Right atrium auricular region (tissue), 2 donors: ENCODE measurements at places on chromosomes 1 and 21. TPM values are rescaled to one million over a fixed set of nuclear protein-coding genes. Genes with fewer than 3 reads are reported as not detected.

OPTC gene
- not detected for total RNA-seq

KCNJ6 gene
- total RNA-seq: not detected

PTPN22 gene
- total RNA-seq: 2.0 TPM

NTRK1 gene
- total RNA-seq: 0.43 TPM

OLFML2B gene
- 4.5 TPM for total RNA-seq

DNA sequence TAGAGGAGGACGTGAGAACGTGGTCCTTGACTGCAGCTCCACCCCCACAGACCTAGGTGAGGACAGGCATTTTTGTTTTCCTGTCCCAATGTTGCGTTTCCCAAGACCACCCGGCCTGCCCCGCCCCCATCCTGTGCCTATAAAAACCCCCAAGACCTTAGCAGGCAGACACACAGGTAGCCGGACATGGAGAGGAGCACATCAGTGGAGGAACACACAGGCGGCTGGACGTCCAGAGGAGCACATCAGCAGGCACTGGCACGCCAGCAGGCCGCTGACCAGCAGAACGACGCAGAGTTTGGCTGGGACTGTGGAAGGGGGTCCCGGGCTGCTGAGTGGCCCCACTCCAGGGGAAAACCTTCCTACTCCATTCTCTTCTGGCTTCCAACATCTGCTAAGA lies 12.7 kb upstream of the HMGCL start:
- H3K27ac ChIP-seq: no peak overlapping the region
- H3K36me3 ChIP-seq: no peaks in the 10 kb centered on the region
- no peaks in the 10 kb centered on the region for H3K4me1 ChIP-seq
- H3K4me3 ChIP-seq: no peak overlapping the region
- H3K27me3 ChIP-seq: no peaks in the 10 kb centered on the region
- DNase-seq: no peak

- no peaks in the 10 kb centered on the region for H3K27me3 ChIP-seq
- H3K36me3 ChIP-seq: peaks cover 11% of the 10 kb centered on the region
- peak overlapping the region; percentile 68 for H3K27ac ChIP-seq
- H3K4me3 ChIP-seq: no peak overlapping the region
- DNase-seq: no peak
- H3K4me1 ChIP-seq: no peaks in the 10 kb centered on the region
Measured at GRCh38 chr1:184860985-184861754, 106.5 kb upstream of the EDEM3 start.

- DNase-seq: no peak
- no peaks in the 10 kb centered on the region for H3K4me1 ChIP-seq
- no peaks in the 10 kb centered on the region for H3K36me3 ChIP-seq
- H3K27me3 ChIP-seq: no peaks in the 10 kb centered on the region
- H3K4me3 ChIP-seq: no peak overlapping the region
- no peak overlapping the region for H3K27ac ChIP-seq
Measured at GRCh38 chr1:172670791-172671190, 11.9 kb downstream of the FASLG start.

GRCh38 chr1:54499360-54500106 lies 48.5 kb upstream of the ACOT11 start:
- DNase-seq: no peak
- H3K27ac ChIP-seq: no peak overlapping the region
- peak overlapping the region; percentile 31 for H3K4me3 ChIP-seq
- no peaks in the 10 kb centered on the region for H3K36me3 ChIP-seq

DNA sequence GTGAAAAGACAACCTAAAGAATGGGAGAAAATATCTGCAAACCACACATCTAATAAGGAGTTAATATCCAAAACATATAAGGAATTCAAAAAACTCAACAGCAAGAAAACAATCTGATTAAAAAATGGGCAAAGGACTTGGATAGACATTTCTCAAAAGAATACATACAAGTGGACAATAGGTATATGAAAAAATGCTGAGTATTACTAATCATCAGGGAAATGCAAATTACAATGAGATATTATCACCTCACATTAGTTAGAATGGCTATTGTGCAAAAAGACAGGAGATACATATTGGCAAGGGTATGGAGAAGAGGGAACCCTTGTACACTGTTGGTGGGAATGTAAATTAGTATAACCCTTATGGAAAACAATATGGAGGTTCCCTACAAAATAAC lies 44.9 kb downstream of the TRMT1L start:
- H3K4me1 ChIP-seq: no peaks in the 10 kb centered on the region
- no peak overlapping the region for H3K27ac ChIP-seq
- no peak overlapping the region for H3K4me3 ChIP-seq
- H3K27me3 ChIP-seq: no peaks in the 10 kb centered on the region
- H3K36me3 ChIP-seq: no peaks in the 10 kb centered on the region

DNA sequence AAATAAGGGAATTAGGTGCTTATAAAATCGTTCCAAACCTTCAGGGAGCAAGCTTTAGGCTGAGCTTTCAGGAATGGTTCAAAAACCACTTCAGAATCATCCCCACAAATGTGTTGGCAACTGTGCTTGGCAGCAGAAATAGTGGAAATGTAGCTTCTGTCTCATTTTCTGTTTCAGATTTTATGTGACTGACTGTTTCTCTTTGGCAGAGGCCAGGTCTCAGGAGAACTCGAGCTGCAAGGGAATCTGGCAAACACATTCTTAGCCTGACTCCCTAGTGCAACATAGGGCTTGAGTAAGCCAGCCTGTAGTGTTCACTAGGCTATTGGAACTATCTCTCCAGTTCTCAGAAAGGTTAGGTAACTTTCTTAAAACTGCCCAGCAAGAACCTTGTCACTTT lies 128.6 kb downstream of the PLA2G4A start:
- H3K4me1 ChIP-seq: no peaks in the 10 kb centered on the region
- no peak for DNase-seq
- no peak overlapping the region for H3K27ac ChIP-seq
- no peak overlapping the region for H3K4me3 ChIP-seq
- no peaks in the 10 kb centered on the region for H3K36me3 ChIP-seq

DNA sequence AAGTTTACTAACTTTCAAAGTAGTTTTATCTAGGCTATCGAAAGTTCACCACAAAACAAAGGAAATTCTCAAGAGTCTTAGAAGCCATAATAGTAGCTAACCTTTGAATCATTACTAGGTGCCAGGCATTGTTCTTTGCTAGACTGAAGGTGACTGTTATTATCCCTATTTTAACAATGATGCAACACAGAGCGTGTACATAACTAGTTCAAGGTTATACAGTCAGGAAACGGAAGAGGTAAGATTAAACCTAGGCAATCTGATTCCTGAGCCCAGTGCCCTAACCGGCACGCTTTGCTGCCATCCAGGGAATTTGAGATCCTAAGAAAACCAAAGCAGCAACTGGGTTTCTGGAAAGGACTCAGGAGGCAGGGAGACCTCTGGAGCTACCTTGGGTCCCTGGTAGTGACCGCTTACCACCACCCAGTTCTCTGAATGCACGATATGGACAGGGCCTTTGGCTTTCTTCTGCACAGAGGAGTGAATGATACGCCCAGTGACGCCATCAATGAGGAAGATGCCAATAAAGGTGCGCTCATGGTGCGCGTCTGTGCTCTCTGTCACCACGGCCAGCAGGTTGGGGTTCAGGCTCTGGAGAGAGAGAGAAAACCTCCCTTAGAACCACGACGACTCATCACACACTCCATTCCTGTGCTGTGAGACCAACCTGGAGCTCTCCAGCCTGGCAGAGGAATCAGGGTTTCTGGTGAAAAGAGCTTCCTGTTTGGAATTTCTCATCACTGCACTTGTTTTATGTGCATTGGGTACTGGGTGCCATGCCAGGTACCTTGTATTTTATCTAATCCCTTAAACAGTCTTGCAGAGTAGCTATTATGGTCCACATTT lies 13.1 kb upstream of the UBR4 start:
- no peak for DNase-seq
- no peaks in the 10 kb centered on the region for H3K27me3 ChIP-seq
- H3K4me3 ChIP-seq: no peak overlapping the region
- no peak overlapping the region for H3K27ac ChIP-seq
- H3K36me3 ChIP-seq: peaks cover 85% of the 10 kb centered on the region

- H3K27me3 ChIP-seq: no peaks in the 10 kb centered on the region
- H3K36me3 ChIP-seq: no peaks in the 10 kb centered on the region
Measured at GRCh38 chr21:37899146-37899545, 17.1 kb downstream of the KCNJ6 start.

DNA sequence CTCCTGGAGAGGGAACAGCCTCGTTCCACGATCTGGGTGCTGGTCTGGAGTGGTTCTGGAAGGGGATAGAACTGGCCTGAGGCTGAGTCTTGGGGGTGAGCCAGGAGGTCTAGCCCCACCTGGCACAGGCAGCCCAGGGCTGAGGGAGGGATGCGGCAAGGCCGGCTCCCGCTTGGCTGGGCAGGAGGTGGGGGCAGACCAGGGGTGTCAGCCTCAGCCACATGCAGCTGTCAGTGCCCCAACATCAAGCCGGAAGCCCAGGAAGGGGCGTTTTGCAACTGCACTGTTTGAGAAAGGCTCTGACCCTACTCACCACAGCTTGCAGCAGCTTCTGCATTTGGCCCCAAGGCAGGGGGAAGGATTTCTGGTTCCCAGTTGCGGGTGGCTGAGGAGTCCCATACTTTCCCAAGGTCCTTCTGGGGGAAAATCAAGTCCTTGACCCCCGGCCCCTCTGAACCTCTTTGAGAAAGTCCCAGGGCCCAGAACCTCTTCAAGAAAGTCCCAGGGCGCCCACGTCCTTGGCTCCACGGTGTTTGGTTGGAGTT lies 2.0 kb downstream of the EFHD2 start:
- peak overlapping the region; percentile 80 for H3K4me3 ChIP-seq
- H3K27ac ChIP-seq: peak overlapping the region; percentile 69
- H3K27me3 ChIP-seq: no peaks in the 10 kb centered on the region
- H3K4me1 ChIP-seq: peaks cover 68% of the 10 kb centered on the region
- no peaks in the 10 kb centered on the region for H3K36me3 ChIP-seq

DNA sequence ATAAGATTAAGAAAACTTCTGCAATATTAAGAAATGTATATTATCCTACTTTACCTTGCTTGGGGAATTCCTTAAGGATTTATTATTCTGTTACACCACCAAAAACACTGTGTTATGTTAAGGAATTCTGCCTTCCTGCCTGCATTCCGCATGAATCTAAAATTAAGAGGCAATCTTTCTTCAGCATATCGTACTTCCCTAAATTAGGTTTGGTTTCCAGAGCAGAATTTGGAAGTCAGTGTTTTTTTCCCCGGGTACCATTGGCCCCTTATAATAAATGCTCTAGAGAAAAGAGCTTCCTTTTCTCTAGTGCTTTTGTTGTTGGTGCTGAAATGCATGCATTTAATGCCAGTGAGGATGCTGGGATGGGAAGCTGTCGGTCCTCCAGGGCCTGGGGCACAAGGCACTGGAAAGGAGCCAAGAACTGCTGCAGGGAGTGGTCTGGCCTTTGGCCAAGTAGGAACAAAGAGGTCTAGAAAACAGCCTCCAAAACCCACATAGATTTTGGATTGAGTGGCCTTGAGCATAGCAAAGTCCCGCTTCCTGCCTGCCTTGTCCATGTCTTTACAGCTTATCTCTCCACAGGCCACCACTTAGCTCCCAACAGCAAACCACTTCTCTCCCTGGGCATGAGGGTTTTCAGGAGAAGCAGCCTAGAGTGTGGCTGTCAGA lies 69.9 kb downstream of the RRAGC start:
- no peak overlapping the region for H3K27ac ChIP-seq
- H3K4me1 ChIP-seq: no peaks in the 10 kb centered on the region
- no peaks in the 10 kb centered on the region for H3K27me3 ChIP-seq

GRCh38 chr1:30768830-30769718 lies 11.5 kb upstream of the LAPTM5 start:
- DNase-seq: no peak
- no peaks in the 10 kb centered on the region for H3K4me1 ChIP-seq
- H3K27me3 ChIP-seq: no peaks in the 10 kb centered on the region
- H3K36me3 ChIP-seq: no peaks in the 10 kb centered on the region
- H3K27ac ChIP-seq: no peak overlapping the region

- no peaks in the 10 kb centered on the region for H3K4me1 ChIP-seq
- no peaks in the 10 kb centered on the region for H3K36me3 ChIP-seq
- H3K27ac ChIP-seq: no peak overlapping the region
- no peaks in the 10 kb centered on the region for H3K27me3 ChIP-seq
- DNase-seq: no peak
Measured at GRCh38 chr1:191306916-191307315, 829.3 kb upstream of the BRINP3 start.

DNA sequence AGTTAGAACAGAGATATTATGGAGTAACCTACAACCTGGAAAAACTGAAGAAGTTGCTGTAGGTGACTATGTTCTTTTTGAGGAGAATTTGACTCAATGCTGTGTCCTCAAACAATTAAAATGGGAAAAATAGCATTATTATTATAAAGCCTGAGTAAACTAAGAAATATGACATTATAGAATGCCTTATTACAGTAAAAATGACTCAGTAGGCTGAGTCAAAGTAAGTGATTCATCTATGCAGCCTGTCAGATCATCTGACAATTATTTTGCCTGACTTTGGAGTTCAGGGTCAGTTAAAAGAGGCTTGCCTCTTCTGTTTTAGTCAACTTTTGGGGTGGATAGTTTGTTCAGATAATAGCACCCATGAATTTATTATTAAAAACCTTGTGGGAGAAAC lies 150.8 kb upstream of the PTGFR start:
- no peak overlapping the region for H3K4me3 ChIP-seq
- H3K27ac ChIP-seq: no peak overlapping the region
- H3K36me3 ChIP-seq: no peaks in the 10 kb centered on the region
- no peak for DNase-seq

DNA sequence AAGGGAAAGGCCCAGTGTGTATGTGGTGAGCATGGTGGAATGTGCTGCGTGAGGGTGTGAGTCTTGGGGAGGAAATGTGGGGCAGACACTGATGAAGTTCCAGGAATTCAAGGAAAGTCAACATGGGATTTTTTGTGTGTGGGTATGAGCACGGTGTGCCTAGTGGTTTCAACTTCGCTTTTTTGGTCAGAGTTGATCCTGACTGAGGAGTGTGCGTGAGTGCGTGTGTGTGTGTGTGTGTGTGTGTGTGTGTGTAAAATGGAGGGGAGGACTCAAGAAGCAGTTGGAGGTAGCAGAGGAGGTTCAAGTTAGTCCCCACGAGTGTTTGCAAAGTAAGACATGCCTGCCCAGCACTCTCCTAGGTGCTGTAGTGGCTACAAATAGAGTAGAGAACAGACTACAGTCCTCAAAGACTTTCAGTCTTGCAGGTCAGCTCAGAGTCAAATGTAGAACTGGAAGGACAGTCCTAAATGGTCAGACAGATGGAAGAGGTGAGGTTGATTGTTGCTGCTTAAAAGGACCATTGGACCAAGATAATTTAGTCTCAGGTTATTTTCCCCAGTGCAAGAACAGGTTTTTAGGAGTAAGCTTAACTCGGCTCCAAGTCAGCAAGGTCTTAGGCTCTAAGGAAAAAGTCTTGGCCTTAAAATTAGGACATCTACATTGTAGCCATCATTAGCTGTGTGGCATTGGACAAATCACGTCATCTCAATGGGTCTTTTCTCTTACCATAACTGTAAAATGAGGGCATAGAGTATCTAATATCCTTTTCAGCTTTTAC lies 25.0 kb downstream of the SLAMF1 start:
- no peak for DNase-seq
- H3K27me3 ChIP-seq: no peaks in the 10 kb centered on the region
- no peaks in the 10 kb centered on the region for H3K4me1 ChIP-seq
